Cardiac muscle cell (in vitro differentiated cells and primary cell): ENCODE measurements at places on chromosomes 1 and 21. TPM values are rescaled to one million over a fixed set of nuclear protein-coding genes. Genes with fewer than 3 reads are reported as not detected.
A peak's percentile ranks its signal among the peaks of the same experiment; 100 is the strongest.

DNA sequence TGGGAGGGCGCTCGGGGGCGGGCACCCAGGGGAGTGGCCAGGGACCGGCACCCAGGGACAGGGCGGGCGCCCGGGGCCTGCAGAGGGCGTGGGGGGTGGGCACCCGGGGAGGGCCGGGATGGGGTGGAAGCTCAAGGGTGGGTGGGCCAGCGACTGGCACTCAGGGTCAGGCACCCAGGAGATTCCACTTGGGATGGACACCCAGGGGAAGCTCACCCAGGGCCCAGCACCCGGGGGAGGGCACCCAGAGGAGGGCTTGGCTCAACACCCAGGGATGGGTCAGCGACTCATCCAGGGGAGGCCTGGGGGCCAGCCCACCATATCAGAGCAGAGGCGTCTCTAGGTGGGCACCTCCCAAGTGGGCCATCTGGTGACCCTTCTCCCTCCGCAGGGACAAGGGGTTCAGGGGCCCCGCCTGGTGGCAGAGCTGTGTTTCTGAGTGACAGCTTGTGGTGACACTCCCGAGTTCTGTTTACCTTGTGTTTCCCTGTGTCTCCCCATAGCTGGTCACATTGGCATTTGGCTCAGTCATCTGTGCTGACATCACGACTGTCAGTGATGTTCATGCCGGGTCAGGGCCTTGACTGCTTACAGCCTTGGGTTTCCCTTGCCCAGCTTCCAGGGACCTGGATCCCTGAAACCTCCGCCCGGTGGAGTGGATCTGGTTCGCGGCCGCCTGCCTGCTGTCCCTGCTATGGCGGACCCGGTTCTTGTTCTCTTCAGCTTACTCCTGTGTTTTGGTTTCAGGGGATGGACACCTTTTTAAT, 749 bp downstream of the IBA57 start:
- peak; percentile 57 for DNase-seq

GRCh38 chr1:10785728-10786638, 10.5 kb downstream of the CASZ1 start:
- peak; percentile 35 for DNase-seq

- no peak for DNase-seq
Measured at GRCh38 chr21:32285476-32285875, 6.6 kb upstream of the MIS18A start.

GRCh38 chr21:43269440-43269839, 100.6 kb downstream of the CRYAA start:
- DNase-seq: no peak

DNA sequence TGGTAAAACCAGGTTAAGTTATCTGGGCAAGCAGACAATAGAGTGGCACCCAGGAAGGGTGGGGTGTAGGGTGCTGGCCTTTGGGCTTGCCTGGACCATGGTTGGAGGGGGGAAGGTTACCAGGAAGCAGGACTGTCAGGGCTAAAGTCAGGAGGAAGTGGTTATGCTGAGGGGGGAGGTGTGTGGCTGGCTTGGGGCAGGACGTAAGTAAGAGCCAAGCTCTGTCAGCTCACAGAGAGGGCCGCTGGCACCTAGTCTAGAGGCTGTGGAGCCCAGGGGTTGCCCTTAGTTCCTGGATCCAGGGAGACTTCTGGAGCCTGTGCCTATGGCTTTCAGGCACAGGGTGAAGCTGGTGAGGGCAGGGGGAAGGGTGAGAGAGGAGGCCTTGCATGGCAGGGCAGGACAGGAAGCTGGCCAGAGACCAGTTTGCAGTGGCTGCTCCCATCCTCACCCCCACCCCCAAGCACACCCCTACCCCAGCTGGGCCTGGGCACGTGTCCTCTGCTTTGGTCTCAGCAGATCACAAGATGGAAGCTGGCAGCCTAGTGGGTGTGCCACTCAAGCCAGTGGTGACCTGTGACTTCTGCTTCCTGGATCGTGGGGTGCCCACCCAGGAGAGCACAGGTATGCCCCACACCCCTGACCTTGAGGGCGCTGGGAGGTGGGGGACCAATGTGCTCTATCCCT, 20.5 kb upstream of the SMYD3 start:
- peak; percentile 10 for DNase-seq

DNA sequence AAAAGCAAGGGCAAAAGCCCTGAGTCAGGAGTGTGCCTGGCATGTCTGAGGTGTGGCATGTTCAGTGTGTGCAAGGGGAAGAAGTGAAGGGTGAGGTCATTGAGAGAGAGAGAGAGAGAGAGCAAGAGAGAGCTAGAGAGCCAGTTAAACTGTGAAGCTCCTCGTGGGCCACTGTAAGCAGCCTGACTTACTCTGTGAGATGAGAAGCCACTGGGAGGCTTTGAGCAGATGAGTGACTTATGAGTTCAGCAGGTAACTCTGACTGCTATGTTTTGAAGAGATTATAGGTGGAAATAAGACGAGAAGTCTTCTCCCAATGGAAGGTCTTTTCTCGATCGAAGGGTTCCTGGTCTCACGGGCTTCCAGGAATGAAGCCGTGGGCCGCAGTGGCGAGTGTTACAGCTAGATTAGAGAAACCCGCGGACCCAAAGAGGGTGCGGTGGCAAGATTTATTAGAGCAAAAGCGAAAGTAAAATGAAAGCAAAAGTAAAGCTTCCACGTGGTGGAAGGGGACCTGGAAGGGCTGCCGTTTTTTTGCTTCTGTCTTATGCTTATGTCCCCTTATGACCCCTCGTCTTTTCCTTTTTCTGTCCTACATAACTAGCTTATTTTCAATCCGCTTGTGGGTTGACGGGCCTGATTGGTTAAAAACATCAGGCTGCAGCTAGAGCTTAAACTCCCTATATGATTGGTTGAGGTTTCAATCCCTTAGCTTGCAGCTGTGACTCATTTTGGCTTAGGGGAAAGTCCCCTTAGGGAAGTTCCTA, 323.1 kb upstream of the FAM78B start:
- no peak for DNase-seq

The OR2AK2 gene
- not detected in 2 replicates for total RNA-seq

The CATSPERE gene
- 0.11 and 1.4 TPM in 2 replicates for total RNA-seq

The HJV gene
- total RNA-seq: 0.18 TPM in 1 of 2 replicates, not detected in the other

GRCh38 chr1:3727042-3727824, 25.0 kb upstream of the CCDC27 start:
- peak; percentile 34 for DNase-seq

- DNase-seq: no peak
Measured at GRCh38 chr1:112165375-112165774, 175.9 kb upstream of the KCND3 start.

DNA sequence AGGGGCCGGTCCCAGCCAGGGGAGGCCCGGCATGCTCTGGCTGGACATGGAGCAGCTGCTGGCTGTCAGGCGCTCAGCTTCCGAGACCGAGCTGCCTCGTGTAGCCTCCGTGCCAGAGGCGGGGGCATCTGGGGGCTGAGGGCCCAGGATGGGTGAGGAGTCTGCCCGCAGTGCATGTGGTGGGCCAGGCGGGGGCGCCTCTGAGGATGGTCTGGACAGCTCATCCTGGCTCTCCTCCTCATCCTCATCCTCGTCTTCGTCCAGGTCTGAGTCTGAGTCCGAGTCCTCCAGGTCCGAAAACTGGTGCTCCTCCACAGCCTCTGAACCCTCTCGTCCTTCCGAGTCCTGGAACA, 28.9 kb upstream of the EDN2 start:
- DNase-seq: no peak

GRCh38 chr1:229434005-229434640, at the start of gene ACTA1:
Gene ACTA1, minus strand, starts transcription at chr1:229434094. Its CDS starts 979 bp downstream, at chr1:229433115.
- peak; percentile 72 for DNase-seq

The CFHR2 gene
- not detected in 2 replicates for total RNA-seq

The GJB4 gene
- not detected in 2 replicates for total RNA-seq

The CDC73 gene
- 17.7 and 25.6 TPM in 2 replicates for total RNA-seq

GRCh38 chr21:33844890-33845205, 70.8 kb downstream of the ATP5PO start:
- DNase-seq: no peak

GRCh38 chr21:42587036-42587435, 66.4 kb upstream of the PDE9A start:
- no peak for DNase-seq

The RHD gene
- total RNA-seq: 0.74 TPM in 1 of 2 replicates, not detected in the other

GRCh38 chr1:161499099-161500039, 5.9 kb upstream of the FCGR2A start:
- DNase-seq: no peak

DNA sequence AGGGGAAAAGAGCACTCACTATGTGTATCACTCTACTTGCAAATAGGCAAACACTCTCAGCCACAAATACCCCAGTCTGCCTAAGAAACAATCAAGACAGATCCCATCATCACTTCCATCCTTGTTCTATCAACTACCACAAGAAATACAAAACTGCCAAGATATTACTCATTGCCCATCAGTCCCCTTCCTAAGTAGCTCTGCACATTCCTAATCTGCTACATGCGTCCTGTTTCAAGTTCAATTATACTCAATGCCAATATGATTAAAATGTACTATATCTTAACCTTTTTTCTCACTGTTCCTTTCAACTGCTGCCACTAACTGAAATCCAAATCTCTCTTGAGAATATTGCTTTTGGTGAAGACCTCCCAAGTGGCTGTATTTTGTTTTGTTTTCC, 1688.4 kb downstream of the PLA2G4A start:
- no peak for DNase-seq

GRCh38 chr1:53656747-53657530, 82.0 kb downstream of the GLIS1 start:
- no peak for DNase-seq

DNA sequence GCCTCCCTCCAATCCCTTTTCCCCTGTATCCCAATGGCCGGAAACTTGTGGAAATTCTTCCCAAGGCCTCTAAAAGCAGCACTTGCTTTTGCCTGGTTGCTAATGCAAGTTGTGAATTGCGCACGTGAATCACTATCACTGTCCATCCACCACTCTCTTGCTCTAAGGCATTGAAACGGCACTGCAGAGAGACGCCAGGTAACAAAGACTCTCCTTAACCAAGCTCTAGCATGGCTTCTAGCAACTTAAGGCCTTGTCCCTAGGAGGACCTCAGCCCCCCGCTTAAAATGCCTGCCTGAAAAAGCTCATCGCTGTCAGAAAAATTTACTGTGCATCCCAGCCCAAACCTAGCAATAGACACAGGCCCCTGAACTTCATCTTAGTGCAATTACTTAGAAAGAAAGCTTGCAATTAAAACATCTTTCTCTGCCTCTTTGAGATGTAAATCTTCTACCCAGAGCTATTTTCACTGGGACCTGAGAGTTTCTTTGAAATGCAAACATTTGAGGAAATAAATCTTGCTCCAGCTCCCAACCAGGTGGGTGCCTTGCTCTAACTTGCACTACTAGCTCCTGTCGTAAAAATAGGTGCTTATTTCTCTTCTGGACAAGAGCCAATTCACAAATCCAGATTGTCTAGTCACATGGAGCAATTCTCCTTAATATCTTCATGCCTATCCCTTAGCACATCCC, 32.9 kb upstream of the ITLN2 start:
- no peak for DNase-seq

The LDLRAD1 gene
- total RNA-seq: not detected in 2 replicates

DNA sequence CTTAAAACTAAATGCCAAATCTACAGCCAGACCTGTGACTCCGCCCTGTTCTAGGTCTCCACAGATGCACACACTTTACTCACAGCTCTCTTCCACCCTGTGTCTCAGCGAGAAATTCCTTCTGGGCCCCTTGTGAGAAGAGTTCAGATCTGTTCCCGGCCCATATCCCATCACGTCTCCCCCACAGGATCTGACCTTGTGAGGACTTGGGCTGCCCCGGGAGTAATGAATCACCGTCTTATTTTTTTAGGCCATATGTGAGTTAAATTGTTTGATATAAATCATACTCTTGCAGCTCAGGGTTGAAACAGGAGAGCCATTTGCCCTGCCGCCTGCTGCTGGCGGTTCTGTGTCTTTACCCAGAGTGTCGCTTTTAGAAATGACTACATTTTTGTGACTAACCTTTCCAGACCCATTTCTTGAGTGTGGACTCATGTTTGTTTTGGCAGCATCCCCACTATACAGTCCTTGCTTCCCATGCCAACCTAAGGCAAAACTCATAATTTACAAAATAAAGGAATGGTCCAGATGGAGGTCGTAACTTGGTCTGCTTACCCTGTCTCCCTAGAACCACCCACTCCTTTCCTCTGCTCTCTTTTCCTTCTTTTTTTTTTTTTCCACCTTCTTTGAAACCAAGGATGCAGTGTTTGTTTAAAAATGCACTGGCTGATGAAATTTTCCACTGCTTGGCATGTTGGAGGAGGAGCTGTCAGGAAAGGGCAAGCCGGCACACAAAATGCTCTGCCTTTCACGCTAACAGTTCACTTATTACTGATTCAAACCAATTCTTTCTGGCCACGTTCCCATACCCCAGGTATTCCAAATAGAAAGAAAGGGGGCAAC, 98.0 kb upstream of the C1orf105 start:
- DNase-seq: no peak

The C2CD4D gene
- total RNA-seq: not detected in 2 replicates

DNA sequence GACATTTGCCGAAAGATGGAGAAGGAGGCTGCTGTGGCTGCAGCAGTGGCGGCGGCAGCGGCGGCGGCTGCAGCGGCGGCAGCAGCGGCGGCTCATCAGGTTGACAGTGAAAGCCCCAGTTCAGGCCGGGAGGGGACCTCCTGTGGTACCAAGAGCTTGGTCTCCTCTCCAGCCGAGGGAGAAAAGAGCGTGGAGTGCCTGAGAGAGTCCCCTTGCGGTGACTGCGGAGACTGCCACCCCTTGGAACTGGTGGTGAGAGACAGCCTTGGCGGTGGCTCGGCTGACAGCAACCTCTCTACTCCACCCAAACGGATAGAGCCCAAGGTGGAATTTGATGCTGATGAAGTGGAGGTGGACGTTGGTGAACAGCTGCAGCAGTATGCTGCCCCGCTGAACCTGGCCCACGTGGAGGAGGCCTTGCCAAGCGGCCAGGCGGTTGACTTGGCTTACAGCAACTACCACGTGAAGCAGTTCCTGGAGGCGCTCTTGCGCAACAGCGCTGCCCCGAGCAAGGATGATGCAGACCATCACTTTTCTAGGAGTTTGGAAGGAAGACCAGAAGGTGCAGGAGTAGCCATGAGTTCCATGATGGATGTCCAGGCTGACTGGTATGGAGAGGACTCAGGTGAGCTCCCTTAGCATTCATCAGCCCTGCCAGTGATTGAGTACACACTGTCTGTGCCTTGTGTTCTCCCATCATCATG, 6.3 kb downstream of the ZBTB8B start:
- peak; percentile 19 for DNase-seq

- peak; percentile 6 for DNase-seq
Measured at GRCh38 chr1:159282118-159282517, 20.0 kb upstream of the FCER1A start.
